ENCODE measurements at places on chromosomes 12 and 14.

DNA sequence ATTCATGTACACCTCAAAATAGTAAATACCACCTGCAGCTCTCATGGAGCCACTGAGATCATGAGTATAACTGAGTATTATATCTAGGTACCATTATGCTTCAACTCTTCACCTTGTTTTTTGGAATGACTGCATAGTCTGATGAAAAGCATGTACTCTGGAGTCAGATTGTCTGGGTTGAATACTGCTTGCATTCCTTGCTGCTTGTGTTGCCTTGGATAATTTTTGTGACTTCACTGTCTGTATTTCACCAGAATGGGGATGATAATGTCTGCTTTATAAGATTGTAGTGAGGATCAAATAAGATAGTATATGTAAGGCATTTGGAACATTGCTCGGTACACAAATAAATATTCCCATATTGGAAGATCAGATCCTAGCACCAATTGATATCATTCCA is 54.2 kb downstream of the SUSD6 start:
- DNase-seq = no peak

DNA sequence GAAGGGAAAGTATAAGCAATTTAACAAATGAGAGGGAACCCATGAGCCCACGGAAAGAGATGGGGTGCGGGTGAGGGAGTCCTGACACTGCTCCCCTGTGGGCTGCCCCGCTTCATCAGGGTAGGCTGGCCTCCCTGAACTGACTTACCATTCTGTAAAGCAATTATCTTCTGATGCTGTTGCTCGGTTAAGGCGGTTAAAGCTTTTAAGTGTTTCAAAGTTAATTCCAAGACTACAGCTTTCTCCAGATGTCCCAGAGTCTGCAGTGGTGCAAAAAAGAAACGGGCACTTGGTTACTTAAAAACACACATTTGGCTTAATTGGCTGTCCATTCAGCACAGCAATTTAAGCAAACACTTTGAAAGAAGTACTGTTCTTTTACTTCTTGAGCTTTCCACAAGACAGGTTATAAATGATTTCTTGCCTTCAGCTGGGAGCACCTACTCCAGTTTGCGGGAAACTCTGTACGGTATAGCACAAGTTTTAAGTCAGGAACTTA is 1.3 kb downstream of the BHLHE41 start:
- no peak for DNase-seq

DNA sequence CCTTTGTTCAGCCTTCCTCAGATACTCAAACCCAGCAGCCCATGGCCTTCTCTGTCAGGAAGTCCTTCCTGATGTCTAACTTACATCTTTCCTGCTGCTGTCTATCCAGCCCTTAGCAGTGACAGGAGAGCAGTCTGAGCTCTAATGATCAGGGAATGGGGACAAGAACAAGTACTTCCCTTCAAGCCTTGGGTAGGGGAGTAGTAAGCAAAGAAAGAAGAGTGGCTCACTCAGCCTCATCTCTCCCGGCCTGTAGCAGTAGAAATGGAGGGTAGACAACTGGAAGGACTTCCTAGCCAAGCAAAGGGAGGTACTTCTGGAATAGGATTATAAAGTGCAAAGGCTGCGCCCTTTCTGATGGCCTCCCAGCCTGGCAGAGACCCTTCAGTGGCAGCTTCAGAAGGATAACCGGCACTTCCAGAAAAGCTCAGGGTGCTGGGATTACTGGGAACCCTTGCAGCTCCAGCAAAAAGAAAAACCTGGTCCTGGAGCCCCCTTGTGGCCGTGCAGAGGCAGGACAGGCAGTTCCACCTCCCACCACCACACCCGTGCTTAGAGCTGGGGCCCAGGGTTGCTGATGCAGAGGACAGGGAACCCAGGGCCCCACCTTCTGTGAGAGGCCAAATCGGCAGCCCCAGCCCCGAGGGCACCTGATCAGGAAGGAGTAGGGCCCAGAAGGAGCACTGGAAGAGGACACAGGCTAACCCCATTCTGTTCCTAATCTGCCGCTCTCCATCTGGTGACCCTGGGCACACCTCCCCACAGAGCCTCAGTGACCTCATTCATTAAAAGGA is 12.4 kb upstream of the SMUG1 start:
- peak; percentile 64 for DNase-seq

- DNase-seq = no peak
Measured at GRCh38 chr14:23209651-23210423, 26.4 kb upstream of the SLC7A8 start.

DNA sequence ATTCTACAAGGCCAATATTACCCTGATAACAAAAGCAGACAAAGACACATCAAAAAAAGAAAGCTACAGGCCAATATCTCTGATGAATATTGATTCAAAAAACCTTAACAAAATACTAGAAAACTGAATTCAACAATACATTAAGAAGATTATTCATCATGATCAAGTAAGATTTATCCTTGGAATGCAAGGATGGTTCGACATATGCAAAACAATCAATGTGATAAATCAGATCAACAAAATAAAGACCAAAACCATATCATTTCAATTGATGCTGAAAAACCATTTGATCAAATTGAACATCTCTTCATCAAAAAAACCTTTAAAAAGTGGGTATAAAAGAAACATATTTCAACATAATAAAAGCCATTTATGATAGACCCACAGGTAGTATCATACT is 117.3 kb downstream of the CPNE8 start:
- no peak for DNase-seq

DNA sequence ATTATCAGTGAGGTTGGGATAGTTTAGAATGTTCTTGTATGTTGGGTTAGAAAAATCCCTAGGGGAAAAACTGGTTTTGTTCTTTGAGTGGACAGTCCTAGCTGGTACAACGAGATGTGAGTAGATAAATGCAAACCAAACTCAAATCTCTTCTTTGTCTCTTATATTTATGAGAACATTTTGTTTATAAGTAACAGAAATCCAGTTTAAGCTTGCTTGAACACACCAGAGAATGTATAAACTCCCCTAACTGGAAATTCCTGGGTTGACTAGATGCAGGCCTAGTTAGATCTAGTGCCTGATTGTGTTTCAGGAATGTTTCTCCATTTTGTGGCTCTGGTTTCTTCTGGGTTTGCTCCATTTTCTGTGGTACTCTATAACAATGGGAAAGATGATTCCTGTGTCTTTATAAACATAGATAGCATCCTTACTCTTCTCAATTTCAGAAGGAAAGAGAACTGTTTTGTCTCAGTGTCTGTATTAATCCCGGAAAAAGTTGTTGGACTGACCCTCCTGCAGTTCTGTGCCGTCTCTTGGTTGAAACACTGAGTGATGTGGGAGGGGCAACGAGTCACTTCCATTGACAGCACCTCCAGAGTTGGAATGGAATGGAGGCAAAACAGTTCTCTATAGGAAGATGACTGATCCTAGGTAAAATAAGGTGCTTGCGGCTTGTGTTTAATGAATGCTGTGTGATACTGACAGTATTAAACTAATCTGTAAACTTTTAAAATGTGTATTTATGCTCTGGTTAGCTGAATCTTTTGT is 244.8 kb downstream of the TMTC2 start:
- DNase-seq = no peak

DNA sequence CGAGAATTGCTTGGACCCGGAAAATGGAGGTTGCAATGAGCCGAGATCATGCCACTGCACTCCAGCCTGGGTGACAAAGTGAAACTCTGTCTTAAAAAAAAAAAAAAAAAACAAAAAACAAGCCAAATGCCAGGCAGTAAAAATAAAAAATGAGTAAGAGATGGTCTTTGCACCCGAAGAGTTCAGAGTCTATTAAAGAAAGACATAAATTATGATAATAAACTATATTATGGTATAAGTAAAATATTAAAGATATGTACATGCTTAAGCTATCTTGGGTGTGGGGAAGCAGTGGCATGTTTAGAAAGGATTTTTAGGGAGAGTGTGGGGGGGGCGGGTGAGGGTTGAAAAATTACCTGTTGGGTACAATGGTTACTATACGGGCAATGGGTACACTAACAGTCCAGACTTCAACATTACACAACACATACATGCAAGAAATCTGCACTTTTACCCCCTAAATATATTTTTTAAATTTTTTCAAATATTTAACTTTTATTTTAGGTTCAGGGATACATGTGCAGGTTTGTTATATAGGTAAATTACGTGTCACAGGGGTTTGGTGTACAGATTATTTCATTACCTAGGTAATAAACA is 99.3 kb downstream of the EEA1 start:
- no peak for DNase-seq

- DNase-seq = no peak
Measured at GRCh38 chr12:124039276-124039675, 66.3 kb downstream of the ZNF664 start.

- no peak for DNase-seq
Measured at GRCh38 chr14:25350802-25351201, 300.9 kb upstream of the STXBP6 start.

GRCh38 chr12:101854747-101855146 is 22.6 kb upstream of the DRAM1 start:
- no peak for DNase-seq

DNA sequence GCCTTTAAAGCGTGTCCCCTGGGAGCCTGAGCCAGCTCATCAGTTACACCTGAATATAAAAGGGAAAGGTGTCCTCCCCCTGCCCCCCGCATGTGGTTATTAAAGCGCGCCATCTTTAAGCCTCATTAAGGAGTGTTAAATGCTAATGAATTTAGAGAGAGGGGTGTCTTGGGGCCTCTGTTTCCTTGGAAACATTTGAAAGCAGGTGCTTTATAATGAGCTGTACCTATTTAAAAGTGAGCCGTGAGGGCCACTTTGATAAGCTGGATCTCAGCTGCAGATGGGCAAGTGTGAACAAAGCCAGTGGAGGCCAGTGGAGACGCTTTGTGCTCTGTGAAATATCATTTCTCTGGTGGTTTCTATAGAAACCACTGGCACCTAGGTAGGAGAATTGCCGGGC is 84.0 kb downstream of the BEGAIN start:
- no peak for DNase-seq

DNA sequence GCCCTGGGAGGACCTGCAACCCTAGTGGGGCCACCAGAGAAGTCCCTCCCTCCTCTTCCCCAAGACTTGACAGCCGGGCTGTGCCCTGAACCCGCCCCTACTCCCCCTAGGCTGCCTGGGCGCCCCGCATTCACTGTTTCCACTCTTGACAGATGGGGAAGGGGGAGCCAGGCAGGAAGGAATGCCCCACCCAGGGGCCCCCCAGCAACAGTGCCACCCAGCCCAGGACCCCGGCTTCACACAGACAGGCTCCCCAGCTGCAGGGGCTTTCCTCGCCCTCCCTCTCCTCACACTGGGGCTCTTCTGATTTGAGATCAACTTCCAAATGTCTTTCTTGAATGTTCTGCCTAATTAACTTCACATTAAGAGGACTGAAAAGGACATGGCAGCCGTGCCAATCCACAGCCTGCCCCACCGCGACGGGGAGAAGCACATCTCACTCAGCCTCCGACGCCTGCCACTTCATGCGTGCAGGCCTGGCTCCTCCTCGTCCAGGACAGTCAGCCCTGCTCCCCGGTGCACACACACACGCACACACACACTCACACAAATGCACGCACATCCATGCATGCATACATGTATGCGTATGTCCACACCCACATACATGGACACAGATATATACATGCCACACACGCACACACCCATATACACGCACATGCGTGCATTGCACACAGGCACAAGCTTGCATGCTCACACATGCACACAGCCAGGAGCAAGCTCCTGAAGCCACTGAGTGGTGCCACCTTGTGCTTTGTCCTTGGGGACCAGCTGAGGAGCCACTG is 19.6 kb upstream of the C14orf180 start:
- DNase-seq = no peak

DNA sequence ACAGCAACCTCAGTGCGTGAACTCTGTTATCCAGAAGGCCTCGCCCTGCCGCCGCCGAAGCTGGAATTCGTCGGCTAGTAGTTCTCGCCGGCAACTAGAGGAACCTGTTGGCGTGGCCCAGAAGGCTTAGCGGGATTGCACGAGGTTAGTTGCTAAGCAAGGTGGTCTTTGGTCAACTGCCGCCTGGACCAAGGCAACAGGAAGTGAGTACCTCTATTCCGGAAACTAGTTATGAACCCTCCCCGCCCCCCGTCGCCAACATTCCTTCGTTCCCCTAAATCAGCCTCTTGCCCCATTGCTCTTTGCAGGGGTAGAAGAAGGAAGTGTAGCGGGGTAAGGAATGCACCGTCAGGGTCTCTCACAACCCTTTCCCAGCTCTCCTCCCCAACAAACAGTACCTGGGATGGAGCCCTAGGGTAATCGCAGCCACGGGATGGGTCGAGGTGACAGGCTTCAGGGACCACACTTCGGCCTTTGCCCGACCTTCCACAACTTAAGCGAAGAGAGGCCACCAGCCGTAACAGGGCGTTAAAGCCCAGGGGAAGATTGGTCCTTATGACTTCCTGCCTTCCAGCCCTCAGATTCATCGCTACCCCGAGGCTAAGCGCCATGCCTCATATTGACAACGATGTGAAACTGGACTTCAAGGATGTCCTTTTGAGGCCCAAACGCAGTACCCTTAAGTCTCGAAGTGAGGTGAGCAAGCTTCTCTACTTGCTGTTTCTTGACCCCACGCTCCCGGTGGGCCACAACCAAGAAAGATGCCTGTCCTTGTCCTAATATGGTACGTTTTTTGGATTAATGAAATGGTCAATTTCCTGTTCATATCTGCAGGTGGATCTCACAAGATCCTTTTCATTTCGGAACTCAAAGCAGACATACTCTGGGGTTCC is at the start of gene GMPR2:
Gene GMPR2 (plus strand): TSS at position 285 of the 893 bp plus-strand sequence. CDS start 325 bp downstream, at position 610.
- no peak for DNase-seq

DNA sequence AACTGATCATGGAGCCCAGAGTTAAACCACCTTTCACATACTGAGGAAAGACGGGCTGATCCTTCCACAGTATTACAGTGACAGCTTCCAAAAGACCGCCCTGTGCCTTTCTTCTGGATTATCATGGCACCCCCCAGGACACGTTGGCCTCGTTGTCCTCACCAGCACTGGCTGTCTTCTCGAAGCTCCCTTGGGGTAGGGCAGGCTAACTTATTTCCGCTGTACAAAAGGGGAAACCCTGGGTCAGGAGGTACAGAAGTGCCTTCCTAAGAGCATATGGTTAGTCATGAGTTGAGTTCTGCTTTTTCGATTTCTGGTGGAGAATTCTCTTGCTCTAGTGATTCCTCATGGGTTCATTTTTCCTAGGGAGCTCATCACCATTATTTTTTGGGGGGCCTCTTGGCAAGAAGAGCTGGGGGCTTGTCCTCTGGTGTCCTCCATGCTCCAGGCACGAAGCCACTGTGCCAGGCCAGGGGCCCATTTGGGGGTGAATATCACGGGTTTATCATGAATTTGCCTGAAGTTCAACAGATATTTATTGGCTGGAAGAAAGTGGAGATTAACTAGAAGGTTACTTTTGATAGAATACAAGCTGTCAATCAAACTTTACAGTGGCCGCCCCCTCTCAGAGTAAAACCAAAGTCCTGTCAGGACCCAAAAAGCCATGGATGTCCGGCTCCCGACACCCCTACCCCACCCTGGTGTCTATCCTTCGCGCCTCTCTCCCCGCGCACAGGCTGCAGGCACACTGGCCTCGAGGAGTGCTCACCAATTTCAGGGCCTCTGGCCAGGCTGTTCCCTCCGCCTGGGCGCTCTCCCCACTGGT is 8.8 kb upstream of the TRAF3 start:
- DNase-seq = no peak

DNA sequence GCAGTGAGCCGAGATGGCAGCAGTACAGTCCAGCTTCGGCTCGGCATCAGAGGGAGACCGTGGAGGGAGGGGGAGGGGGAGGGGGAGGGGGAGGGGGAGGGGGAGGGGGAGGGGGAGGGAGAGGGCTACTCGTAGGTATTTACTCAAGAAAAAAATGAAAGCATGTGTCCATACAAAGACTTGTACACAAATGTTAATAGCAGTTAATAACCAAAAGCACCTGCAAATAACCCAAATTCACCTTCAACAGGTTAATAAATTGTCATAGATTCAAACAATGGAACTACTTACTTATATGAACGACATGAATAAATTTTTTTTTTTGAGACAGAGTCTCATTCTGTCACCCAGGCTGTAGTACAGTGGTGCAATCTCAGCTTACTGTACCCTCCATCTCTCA is 152.4 kb downstream of the BRMS1L start:
- no peak for DNase-seq
